ENCODE measurements at places on chromosomes 13 and 19.

DNA sequence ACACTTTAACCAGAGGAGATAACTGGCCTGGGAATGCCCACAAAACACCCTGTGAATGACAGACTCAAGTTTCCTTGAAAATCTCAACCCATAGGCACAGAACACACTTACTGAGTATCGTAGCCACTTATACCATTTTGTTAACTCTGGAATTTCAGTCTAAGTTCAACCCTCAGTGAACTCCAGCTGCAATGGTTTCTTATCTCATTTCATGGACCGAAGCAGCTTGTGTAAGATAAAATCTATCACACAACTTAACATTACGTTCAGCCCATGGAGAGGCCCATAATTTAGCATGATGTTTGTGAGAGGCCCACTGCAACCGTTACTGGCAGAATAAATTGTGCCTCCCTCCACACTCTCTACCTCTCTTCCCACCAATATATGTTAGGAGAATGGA lies 323.0 kb downstream of the DNAJC15 start:
- DNase-seq, result no peak

GRCh38 chr13:103731959-103732358 lies 665.7 kb upstream of the SLC10A2 start:
- DNase-seq, result no peak

- DNase-seq, result no peak
Observed at GRCh38 chr19:447816-448560, 12.8 kb downstream of the SHC2 start.

- no peak for DNase-seq
Observed at GRCh38 chr19:48608798-48609263, 2.3 kb downstream of the SPACA4 start.

GRCh38 chr13:32587811-32588170 lies 1.5 kb downstream of the PDS5B start:
- DNase-seq, result peak; percentile 19

DNA sequence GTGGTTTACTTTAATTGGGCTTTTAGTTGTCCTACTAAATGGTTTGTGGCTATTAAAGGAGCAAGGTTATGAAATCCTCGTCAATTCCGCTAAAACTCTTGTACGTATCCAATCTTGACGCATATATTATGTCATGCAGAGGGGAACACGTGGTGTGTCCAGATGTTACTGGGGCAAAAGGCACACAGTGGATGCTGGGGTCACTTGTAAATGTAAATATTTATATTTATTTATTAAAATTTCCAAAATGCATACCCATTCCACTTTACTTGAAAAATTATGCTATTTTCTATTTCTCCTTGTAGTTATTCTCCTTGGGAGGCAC lies 36.7 kb upstream of the SLC46A3 start:
- DNase-seq, result no peak

DNA sequence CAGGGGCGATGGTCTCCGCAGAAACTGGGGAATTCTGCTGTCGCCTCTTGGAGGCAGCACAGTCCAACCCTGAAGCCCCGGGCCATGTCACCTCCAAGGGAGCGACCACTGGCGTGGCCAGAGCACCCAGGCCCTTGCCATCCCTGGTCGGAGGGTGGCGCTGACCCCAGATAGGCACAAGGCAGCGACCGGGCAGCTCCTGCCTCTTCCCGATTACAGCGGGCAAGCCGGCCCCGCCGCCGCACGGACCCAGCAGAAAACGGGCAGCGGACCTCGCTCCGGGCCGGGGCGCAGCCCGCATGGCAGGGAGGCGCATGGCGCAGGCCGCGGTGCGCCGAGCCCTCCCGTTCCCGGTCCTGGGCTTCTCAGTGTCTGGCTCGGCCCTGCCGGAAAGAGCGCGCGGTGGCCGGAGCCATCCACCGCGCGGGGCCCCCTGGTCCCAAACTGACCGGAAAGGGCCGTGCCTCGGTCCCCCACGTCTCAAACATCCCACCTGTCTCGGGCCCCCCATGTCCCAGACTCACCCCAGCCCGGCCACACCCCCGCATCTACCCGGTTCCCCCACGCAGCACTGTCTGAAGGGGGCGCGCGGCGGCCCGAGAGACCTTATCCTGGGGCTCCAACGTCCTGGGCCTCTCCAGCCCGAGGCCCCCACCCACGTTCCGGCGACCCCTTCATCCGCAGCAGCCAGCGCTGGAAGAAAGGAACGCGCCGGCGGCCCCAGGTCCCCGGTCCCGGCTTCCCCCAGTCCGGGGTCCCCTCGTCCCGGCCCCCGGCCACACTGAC lies 727 bp downstream of the CERS1 start:
- peak; percentile 50 for DNase-seq

DNA sequence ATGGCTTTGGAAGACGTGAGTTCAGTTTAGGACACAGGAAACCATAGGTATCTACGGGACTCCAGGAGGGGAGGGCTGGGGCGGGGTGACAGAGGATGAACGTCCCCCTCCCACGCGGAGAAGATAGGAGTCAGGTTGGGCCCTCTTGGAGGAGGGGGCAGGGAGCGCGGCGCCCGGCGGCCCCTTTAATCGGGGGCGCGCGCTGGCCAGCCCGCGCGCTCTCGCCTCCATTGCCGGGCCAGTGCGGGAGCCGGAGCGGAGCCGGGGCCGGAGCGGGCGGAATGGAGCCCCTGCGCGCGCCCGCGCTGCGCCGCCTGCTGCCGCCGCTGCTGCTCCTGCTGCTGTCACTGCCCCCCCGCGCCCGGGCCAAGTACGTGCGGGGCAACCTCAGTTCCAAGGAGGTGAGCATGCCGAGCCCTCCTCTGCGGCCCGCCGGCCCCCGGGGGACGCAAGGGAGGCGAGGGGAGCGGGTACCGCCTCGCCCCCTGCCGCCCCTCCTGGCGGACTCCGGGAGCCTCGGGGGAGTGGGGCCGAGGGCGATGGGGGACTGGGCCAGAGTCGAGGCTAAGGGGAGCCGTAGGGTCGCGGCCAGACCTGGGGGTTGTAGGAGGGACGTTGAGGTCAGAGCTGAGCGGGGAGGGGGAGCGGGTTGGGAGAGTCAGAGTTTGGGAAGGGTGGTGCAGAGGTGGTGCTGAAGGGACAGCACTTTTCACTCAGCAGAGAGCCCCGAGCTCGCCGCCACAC lies at the start of gene TMEM145:
TMEM145 (plus strand) TSS at position 214 of the 744 bp plus-strand sequence; CDS start at position 282, 68 bp downstream.
- DNase-seq, result peak; percentile 28

DNA sequence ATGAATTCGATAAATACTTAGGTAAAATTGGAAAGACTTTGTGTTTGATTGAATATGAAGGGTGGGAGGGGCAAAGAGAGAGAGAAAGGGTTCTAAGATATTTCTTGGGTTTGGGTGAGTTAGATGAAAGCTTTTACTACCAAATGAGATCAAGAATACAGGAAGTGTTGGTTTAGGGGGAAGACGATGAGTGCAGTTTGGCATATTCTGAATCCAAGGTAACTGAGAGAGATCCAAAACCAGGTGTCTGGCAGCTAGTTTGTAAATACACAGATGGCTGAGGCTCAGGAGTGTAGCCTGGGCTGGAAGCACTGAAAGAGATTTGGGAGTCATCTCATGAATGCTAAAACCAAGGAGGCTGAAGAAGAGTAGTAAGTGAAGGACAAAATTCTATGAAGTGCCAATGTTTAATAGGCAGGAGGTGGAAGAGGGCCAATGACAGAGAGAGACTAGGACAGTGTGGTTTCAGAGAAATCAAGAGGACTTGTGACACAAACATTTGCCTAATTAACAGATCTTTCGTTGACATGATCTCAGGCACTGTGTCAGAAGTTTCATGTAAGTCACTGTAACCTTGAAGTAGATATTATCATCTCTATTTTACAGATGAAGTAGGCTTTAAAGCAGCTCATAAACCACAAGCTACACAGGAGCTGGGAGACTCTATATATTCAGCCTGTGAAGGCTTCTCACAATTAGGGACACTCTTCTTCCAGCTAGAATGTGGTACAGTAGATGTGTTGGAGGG lies 70.2 kb upstream of the ZDHHC20 start:
- DNase-seq, result no peak

- no peak for DNase-seq
Observed at GRCh38 chr13:108352599-108352998, 83.1 kb downstream of the TNFSF13B start.

DNA sequence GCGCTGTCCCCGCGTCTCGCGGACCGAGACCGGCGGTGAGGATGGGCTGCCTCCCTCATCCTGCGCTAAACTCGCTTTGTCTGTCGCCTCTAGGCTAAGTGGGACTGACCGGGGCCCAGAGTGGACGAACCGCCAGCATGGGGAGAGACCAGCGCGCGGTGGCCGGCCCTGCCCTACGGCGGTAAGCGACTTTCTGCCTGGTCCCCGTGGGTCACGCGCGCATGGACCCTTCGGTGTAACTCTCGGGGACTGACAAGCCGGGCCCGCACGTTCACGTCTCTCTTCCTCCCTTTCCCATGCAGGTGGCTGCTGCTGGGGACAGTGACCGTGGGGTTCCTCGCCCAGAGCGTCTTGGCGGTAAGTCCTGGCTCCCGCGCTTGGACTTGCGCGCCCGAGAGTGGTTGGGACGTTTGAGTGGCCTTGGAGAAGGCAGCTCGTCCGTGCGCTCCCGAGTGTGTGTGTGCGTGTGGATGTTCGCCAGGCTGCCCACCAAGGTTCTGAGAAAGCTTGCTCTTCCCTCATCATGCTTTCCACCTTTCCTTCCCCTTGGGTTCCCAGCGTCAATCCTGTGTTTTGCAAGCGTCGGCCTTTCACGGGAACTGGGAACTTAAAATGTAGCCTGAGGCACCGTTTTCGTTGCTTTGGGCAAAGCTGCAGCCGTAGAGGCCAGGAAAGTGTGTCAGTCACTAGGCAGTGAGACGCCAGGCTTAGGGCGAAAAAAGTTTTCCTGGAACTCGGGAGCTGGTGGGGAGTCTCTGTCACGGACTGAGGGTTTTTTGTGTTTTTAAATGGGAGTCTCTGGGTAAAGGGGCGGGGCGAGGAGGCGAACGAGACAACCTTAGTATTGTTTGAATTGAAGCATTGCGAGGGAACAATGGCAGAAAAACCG lies 927 bp downstream of the COL4A2 start:
- peak; percentile 65 for DNase-seq

DNA sequence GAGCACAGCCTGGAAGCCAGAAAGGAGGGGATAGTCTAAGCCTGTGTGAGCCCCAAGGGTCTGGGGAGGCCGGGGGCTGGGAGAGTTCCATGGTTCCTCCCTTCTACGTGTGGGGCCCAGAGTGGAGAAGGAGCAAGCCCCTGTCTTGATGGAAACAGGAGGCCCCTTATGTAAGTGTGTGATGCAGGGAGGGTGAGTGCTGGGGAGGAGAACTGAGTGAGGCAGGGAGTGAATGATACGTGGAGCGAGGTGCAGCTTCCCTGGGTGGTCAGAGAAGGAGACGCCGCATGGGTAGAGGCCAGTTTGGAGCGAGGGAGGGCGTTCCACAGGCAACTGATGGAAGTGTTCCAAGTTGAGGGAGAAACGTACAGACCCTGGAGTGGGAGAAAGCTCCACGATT lies 16.0 kb downstream of the MAG start:
- no peak for DNase-seq

- DNase-seq, result no peak
Observed at GRCh38 chr13:109476001-109476400, 310.4 kb downstream of the IRS2 start.

DNA sequence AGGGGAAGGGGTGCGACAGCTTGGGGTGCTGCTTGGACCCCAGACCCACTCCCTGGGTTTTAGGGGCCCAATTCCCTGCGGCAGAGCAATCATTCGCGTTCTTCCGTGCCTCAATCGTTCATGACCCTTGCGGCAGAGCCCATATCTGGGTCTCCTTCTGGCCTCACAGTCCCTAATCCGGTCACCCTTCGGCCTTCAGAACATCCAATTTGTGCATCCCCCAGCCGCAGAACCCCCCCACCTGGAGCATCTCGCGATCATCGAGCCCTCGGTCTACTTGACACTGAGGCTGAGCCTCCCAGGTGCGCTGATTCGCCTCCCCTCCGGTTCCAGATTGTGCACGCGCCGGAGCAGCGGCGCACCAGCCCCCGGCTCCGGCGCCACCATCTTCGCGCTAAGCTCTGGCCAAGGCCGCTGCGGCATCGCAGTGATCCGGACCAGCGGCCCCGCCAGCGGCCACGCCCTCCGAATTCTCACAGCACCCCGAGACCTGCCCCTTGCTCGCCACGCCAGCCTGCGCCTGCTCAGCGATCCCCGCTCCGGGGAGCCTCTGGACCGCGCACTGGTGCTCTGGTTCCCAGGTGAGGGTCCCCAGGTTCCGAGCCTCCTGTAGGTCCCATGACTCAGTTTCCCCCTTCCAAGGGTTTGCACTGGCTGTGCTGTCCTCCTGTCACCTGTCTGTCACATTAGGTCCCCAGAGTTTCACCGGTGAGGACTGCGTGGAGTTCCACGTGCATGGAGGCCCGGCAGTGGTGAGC lies 501 bp downstream of the GTPBP3 start:
- peak; percentile 8 for DNase-seq

DNA sequence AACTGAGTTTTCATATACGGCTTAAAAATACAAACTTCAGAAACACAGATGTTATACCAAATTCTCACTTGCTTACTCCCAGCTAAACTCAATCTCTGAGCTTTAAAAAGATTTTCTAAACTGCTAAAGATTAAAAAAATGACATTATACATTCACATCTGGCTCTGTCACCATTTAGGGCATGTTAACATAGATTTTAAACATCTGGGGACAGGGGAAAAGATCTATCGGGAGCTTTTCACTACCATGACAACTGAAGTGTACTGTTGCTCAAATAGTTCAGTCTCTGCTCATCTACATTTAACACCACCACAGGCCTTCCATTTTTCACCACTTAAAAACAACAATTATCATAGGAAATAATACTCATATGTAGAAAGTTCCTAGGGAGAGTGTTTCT lies 190.8 kb downstream of the ENOX1 start:
- DNase-seq, result no peak

DNA sequence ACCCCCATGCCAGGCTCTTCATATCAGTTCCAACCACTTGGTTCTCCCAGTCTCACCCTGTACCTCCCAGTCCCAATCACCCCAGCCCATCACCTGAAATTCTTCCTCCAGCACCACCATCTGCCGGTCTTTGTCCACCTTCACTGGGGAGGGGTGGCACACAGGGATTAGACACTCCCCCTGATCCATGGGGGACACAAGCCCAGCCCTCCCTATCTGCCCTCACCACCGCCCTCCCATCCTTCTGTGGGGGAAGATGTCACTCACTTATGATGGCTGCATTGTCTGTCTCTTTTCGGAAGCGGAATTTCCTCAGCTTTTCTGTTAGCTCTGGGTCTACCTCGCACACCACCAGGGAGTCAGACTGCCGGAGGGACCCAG lies 685 bp downstream of the GMFG start:
- DNase-seq, result no peak

DNA sequence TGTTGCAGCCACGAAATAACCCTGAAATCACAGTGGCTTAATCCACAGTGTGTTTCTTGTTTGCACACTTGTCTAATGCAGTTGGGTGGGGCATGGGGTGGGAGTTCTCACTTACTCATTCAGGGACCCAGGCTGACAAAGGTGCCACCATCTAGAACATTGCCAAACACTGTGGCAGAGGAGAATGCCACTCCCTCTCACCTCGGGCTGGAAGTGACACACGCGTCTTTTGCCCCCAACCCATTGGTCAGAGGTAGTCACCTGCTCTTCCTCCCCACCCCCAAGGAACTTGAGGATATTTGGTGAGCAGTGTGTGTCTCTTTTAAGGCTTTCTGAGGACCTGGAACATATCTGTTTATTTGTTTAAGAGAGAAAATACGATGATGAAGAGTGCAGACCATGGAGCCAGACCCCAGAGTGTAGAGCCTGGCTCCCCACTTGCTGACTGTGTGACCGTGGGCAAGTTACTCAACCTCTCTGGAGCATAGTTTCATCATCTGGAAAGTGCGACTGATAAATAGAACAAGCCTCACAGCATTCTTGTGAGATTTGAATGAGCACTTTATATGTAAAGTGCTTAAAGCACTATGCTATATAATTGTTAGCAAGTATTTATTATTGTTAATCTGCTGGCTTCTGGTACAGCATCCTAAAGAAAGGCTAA lies 17.4 kb downstream of the GPR183 start:
- no peak for DNase-seq

Data from LHCN-M2 (cell line).